NCI-H1417 treated with DMSO at 0.1 percent for 48 hours (cell line): ENCODE measurements at places on chromosomes 2 and 18.

DNA sequence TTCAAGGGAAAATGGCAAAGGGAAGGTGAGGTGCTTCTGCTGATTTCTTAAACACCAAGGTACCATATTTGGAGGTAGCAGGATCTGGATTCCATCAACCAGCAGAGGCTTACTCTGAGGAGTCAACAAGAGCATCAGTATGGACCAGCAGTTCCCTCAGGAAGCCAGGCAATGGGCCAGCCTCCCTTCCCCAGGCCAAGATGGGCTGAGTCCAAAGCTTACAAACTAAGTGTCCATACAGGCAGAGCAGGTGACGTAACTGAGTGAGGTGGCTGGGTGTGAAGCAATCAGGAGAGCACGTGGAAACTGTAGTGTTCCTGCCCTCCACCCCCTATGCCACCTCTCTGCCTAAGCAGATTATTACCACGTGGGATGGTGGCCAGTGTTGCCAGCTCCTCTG lies 134.2 kb upstream of the HNRNPA3 start:
- DNase-seq: no peak

- DNase-seq: no peak
Observed at GRCh38 chr2:115574667-115575066, 1132.2 kb downstream of the DPP10 start.

DNA sequence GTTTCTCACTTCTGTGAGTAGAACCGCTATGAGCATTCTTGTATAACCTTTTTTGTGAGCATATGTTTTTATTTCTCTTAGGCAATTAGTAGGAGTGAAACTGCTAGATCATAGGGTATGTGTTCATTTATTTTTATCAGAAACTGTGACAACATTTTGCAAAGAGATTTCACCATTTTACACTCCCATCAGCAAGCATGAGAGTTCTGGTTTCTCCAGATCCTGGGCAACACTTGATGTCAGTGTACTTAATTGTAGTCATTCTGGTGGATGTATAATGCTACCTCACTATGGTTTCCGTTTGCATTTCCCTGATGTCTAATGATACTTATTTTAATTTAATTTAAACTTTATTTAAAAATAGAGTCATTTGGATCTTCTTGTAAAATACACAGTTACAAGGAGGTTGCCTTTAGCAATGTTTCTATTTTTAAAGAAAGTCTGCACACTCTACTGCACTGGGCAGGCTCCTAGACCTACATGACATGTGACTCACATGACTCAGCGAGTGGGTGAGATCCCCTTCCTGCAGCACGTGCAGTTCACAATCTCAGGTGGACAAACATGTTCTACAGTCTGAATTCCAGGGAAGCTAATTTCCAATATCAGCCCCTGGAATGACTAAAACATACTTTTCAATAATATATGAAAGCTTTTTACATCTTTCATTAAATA lies 127.0 kb upstream of the BCL2L11 start:
- DNase-seq: no peak

- DNase-seq: no peak
Observed at GRCh38 chr2:15389895-15390294, 171.2 kb downstream of the NBAS start.

DNA sequence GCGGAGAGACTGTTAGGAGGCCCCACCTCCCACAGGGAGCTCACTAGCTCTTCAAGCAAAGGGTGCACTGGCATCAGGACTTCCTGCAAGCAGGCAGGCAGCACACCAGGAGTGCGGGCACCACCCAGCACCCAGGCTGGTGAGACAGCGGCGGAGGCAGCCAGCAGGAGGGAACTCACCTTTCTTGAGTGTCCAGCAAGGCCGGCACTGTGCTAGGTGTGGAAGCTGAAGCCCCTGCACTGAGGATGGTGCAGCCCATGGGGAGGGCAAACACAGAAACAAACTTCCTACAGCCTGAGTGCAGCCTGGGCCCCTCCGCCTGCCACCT lies 100.7 kb upstream of the ID2 start:
- no peak for DNase-seq

DNA sequence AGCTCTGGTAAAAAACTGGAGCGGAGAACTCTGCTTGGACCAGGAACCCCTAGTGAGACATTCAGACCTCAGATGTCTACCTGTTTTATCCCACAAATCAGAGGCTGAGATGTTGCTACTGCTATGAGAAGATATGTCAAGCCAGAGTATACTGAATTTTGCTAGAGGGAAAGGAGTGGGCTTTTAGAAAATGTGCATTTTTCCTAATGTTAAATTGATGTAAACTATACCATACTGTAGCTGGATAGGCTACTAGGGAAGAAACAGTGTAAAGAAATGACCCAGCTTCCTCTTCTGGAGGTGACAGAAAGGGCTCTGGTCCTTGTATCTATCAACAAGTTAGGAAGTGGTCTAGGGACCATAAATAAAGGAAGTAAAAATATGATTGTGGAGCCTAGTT lies 65.0 kb downstream of the SLC39A10 start:
- DNase-seq: no peak

GRCh38 chr18:76568731-76569130 lies 73.7 kb upstream of the ZNF516 start:
- no peak for DNase-seq

GRCh38 chr2:23198316-23199114 lies 186.5 kb upstream of the KLHL29 start:
- DNase-seq: no peak

- no peak for DNase-seq
Observed at GRCh38 chr2:71130905-71131244, 441 bp downstream of the MPHOSPH10 start.

GRCh38 chr2:134852518-134852917 lies 14.1 kb downstream of the ACMSD start:
- no peak for DNase-seq

- no peak for DNase-seq
Observed at GRCh38 chr2:232431705-232432590, 24.0 kb upstream of the ALPI start.

GRCh38 chr2:2222931-2223330 lies 108.1 kb downstream of the MYT1L start:
- DNase-seq: no peak

GRCh38 chr2:234025466-234025865 lies 25.0 kb upstream of the SPP2 start:
- DNase-seq: no peak

DNA sequence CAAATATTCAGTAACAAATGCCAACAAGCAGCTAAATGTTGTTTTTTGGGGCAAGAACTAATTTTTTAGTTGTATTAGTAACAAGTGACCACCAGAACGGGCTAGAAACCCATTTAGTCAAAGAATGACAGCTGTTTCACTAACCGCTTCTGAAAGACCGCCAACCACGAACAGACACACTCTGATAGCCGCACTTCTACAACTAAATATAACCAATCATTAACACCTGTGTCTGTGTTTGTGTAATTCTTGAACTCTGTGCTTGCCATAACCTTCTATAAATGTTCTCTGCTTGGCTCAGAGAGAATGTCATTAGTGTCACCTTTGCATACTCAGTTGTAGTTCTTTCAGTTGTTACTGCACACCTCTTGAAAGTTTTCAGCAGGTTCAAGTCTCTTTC lies 526.3 kb upstream of the LRRTM1 start:
- no peak for DNase-seq

- DNase-seq: peak; percentile 53
Observed at GRCh38 chr2:217510771-217511291, 492.0 kb downstream of the TNS1 start.

DNA sequence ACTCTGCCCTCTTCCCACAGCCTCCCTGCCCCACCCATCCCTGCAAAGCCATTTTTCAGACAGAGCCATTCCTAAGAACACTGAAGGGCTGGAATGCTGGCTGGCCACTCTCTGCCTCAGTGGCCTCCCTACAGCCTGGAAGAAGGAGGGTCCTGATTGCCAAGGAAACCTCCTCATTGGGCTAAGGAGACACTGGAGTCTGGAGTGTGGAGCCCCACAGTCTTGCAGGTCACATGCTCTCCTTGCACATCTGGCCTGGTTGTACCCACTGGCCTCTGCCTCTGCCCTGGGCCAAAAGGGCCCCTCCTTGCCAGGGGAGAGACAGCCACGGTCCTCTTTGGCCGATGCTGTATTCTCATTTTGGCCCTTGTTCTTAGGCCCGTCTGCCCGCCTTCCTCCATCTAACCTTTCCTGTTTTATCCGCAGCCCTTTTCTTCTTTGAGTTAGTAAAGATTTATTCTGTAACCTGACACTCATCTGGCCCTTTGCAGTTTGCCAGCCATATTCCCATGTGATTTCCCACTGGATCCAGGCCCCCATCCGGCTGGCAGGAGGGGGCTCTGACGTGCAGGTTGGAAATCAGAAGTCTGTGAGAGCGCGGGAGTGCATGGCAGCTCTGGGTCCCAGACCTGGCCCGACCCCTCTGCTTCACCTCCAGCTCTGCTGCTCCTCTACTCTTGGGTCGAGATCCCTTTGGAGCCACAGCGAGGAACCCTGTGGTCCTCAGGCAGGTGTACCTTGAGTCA lies 11.0 kb upstream of the CATIP start:
- DNase-seq: no peak
